Stimulated activated CD8-positive, alpha-beta memory T cell treated with anti-CD3 and anti-CD28 coated beads, Interleukin-4, amount 100 ng/mL, for 1 hour (primary cell): ENCODE measurements at places on chromosomes 16 and 17.

DNA sequence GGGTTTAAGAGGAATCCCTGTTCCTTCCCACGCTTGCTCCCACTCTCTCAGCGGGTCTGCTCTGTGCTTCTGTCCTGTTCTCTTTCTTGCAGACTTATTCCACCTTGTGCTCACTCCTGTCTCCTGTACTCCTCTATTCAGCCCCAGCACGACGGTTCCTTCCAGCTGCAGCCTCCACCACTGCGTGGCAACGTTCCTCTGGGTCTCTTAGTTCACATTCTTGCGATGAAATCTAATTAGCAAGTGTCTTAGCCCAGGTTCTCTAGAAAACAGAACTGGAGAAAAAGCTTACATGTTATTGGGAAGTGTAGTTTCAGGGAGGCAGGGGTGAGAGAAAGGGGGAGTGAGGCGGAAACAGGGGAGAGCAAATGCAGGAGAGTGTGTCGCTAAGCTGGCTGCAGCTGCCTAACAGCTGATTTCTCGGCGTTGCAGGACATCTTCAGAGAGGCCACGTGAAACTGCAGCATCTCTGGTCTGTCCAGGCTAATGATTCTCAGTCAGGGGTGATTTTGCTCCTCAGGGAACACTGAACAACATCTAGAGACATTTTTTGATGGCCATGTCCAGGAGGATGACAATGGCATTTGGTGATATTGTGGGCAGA lies 213.2 kb upstream of the NLRP1 start:
- no peak for DNase-seq

DNA sequence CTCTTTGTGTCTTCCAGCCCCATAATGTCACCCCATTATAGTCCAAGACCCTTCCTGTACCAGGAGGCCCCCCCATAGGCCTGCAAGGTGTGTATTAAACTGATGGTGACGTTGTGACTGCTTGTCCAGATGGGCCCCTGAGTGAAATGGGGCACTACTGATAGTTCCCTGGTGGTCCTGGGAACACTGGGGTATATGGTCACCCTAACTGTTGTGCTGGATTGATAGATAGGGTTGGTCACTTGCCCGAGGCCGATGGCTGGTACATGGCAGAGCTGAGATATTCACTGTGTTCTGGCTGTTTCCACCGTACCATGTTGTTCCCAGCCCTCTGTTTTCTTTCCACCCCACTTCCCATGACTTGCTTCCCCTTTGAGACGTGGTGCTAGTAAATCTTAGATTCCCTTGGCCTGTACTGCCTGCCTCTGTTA lies 4.3 kb downstream of the CNP start:
- no peak for DNase-seq

GRCh38 chr16:89880477-89881367 lies 7.3 kb downstream of the TCF25 start:
- DNase-seq, result no peak

DNA sequence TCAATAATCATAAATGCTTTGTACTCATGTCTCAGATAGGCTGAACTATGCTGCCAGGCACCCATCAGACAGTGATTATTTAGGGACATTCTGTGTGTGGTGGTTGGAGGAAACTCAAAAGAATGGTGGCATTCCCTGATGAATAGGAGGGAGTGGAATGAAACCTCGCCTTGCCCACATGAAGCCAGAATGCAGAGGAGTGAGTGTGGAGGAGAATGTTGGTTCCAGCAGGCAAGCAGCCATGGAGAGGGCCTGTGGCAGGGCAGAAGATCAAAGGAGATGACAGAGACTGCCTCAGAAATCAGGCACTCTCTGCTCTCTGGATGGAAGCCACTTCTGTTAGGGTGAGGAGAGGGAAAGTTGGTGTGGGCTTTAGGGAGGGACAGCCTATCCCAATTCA lies 22.5 kb downstream of the KCTD19 start:
- DNase-seq, result no peak

DNA sequence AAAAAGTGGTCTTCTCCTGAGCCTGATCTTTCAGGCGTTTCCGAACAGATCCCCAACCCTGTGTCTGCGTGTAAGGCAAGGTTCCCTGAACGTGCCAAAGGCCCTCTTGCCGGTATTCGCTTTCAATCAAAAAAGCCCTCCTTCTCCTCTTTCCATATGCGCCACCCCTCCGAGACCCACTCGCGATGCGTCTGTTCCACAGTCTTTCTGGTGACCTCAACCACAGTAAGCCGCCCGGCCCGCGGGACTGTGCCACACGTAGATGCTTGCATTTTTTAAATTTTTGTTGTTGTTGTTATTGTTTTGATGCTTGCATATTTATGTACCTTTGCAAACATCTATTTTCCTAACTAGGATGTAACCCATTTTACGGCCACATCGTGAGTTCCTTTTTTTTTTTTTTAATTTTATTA lies 607 bp upstream of the PRPSAP1 start:
- no peak for DNase-seq

- no peak for DNase-seq
These were observed 12.9 kb downstream of the KNOP1 start for GRCh38 chr16:19705146-19705501.

DNA sequence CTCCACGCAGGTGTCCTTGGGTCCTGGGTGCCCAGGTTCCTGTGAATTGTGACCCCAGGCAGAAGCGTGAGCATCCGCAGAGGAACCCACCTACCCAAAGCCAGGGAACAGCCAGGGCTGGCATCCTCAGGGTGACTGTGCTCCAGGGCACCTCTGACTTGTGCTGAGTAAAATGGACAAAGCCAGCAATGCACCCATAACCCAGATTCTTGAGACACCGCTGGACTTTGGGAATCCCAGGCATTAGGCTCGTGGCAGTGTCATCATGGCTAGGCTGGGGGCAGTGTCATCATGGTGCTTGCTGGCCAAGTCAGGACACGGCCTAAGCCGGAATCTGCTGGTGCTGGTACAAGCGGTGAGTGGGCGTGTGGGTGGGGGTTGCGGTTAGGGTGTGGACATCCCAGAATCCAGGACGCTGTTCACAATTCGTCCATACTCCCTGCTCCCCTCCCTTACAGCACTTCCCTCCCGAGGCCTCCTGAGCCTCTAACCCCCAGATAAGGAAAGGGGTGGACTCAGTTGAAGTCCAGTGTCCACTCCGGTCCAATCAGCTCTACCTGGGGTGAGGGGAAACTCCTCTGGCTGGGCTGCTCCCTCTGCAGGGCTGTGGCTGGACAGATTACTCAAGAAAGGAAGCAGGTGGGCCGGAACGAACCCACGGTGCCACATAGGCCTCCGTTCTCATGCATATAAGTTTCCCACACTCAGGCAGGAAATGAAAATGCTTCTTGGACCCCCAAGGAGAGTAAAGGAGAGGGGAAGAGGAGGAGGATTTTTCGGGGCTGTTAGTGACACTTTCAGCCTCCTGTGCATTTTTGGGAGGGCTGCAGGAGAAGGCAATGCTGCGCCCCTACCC lies 138.9 kb downstream of the SEC14L1 start:
- no peak for DNase-seq

GRCh38 chr17:45440161-45440778 lies 7.6 kb upstream of the ARHGAP27 start:
- no peak for DNase-seq

DNA sequence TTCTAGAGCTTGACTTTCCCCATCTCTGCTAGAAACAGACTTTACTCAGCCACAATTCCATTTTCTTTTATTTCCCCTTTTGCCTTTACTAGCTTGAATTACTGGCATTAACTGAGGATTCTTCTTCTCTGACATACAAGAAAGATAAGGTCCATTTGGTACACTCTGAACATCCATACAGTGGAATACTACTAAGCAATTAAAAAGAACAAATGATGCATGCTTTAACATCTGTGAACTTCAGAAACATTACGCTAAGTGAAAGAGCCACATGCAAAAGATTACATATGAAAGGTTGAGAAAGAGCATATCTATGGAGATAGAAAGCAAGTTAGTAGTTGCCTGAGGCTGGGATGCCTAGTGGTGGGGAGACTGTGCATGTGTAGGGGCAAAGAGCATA lies 130.9 kb downstream of the PPM1E start:
- no peak for DNase-seq

GRCh38 chr17:34406226-34406625 lies 43.2 kb upstream of the CCL1 start:
- no peak for DNase-seq

- DNase-seq, result no peak
These were observed 65.9 kb upstream of the TNRC6C start for GRCh38 chr17:77892469-77893143.

- no peak for DNase-seq
These were observed 25.7 kb downstream of the SLC5A10 start for GRCh38 chr17:18977646-18978045.

DNA sequence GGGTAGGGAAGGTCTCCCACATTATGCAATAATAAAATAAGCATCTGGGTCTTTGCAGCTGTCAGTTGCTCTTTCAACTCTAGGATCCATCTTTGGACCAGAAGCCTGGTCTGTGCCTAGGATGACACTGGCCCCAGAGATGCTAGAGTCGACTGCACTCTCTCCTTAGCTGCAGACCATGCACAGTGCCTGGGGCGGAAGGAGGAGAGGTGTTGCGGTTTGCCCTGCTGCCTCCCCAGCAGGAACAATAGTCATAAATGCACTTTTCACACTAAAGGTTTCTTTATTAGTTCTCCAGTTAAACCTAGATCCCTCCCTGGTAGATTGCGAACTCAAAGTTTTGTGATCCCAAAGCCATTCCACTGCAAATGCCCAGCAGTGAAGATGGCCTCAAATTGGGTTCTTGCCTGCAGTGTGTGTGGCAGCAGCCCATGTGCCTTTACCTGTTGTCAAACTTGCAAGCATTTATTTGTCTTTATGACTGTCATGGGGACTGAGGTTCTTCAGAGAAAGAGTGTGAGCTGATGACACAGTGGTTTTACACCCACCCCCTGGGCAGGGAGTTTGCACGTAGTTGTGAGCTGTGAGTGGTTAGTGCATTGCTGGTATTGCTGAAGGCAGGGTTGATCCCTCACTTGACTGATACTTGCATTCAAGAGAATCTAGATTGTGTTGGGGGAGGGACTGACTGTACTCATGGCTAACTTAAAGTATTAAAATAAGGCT lies 10.3 kb downstream of the ATXN1L start:
- no peak for DNase-seq

DNA sequence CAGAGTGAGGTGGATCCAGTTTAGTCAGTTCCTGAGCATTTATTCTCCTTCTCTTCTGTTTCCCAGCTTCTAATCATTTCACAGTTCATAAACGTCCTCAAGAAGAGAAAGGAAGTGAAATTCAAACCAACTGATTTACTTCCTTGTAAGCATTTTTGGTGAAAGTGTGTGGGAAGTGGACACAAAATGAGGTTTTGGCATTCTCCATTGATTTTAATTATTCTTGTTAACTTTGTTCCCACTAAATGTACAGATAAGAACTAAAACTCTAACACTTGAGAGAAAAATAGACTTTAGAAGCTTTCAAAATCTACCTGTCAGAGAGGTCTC lies 42.7 kb upstream of the CORO6 start:
- DNase-seq, result no peak

- no peak for DNase-seq
These were observed 91.2 kb upstream of the TNRC6C start for GRCh38 chr17:77867308-77867781.

DNA sequence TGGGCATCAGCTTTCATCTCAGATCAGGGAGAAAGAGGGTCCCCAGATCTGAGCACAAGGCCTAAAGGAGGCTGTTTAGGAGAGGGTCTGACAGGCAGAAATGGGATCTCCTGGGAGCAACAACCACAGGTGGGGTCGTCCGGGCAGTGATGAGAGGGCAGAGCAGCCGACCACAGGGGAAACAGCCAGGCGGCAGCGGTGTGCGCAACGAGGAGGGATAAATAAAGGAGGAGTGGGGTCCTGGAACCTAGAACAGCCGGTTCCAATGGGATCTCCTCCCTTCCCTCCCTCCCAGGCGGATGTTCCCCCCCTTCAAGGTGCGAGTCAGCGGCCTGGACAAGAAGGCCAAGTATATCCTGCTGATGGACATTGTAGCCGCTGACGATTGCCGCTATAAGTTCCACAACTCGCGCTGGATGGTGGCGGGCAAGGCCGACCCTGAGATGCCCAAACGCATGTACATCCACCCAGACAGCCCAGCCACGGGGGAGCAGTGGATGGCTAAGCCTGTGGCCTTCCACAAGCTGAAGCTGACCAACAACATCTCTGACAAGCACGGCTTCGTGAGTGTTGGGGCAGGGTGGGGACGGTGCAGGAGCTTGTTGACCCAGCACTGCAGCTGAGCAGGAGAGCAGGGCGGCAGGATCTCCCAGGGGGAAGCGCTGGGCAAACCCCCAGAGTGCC lies 1.9 kb downstream of the TBX2 start:
- DNase-seq, result no peak

- DNase-seq, result no peak
These were observed 5.7 kb upstream of the DOC2B start for GRCh38 chr17:187130-187529.

GRCh38 chr17:82457929-82458178 lies 687 bp upstream of the NARF start:
- DNase-seq, result no peak

- DNase-seq, result no peak
These were observed 12.6 kb downstream of the UBN1 start for GRCh38 chr16:4859900-4860255.

- no peak for DNase-seq
These were observed 335 bp downstream of the TMEM11 start for GRCh38 chr17:21213638-21214014.

DNA sequence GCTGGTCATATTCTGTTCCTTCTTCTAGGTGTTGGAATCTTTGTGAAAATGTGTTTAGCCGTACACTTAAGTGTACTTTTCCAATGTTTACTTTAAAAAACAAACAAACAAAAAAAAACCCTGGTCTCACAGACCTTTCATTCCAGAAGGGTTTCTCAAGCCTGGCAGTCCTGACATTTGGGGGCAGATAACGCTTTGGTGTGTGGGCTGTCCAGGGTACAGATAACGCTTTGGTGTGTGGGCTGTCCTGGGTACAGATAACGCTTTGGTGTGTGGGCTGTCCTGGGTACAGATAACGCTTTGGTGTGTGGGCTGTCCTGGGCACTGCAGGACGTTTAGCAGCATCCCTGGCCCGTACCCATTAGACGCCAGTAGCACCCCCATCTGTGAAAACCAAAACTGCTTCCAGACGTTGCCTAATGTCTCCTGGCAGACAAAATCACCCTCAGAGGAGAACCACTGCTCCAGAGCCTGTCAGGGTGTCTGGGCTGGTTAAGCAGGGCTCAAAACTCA lies 15.2 kb upstream of the FLCN start:
- no peak for DNase-seq

- no peak for DNase-seq
These were observed 162.0 kb upstream of the RPH3AL start for GRCh38 chr17:514584-514983.

GRCh38 chr17:29565643-29566472 lies 979 bp downstream of the ABHD15 start:
- no peak for DNase-seq

- no peak for DNase-seq
These were observed 27.7 kb upstream of the MYOCD start for GRCh38 chr17:12637745-12638651.

GRCh38 chr17:38851434-38851833 lies 2.1 kb downstream of the RPL23 start:
- DNase-seq, result no peak
